ENCODE measurements at places on chromosomes 6 and 20.

DNA sequence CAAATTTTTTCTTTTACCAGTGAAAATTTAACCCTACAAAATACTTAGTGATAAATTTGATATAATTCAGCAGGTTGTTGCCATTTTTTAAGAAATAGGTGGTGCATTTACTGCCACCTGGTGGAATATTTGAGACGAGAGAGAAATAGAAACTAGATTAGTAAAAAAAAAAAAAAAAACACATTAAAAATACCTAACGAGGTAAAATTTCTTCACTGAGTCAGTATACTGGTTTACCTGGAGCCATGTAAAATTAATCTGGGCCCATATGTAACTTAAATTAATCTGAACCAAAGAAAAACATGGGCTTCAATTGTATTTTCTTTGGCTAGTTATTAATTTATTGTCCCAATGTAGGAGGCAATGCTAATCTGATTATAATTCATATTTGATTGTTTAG is 520.8 kb downstream of the EPM2A start:
- DNase-seq = peak; percentile 24

GRCh38 chr6:139166956-139167313 is 32.1 kb downstream of the HECA start:
- no peak for DNase-seq

- no peak for DNase-seq
Observed at GRCh38 chr6:117494283-117494682, 11.8 kb downstream of the DCBLD1 start.

GRCh38 chr20:819680-820322 is 13.7 kb upstream of the FAM110A start:
- no peak for DNase-seq

- no peak for DNase-seq
Observed at GRCh38 chr6:168634541-168635328, 193.8 kb downstream of the SMOC2 start.

DNA sequence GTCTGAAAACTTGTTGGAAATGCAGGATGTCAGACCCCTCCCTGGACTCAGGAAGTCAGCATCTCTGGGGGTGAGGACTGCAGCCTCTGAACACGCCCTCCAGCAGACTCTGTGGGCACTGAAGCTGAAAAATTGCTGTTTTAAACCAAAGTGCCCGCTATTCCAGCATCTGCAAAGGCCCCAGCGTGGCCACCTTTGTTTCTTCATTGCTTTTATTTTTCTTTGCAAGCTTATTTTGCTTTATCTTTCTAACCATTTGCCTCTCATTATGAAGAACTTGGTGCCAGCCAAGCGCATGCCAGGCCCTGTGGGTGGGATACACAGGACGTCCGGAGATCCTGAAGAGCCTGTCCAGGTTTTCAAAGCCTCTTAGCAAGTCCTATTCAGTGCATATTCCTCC is 203.9 kb upstream of the CST7 start:
- DNase-seq = no peak

DNA sequence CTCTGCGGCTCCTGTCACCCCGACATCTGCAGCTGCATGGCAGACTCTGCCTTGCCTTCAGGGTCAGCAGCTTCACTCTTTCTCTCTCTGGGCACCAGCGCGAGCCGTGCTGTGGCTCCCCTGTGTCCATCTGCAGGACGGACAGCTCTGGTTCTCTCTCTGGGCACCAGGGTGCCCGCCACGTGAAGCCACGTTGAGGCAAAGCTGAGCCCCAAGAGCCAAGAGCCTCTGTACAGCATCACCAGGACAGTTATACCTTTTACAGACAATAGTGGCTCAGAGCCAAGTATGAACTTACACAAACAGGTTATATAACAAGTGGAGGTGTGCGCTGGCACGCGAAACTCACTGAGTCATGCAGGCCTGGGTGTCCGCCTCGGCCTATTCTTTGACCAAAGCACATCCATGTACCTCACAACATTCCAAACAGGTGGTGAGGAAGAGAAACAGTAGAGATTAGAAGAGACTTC is 50.8 kb downstream of the FAM50B start:
- no peak for DNase-seq

DNA sequence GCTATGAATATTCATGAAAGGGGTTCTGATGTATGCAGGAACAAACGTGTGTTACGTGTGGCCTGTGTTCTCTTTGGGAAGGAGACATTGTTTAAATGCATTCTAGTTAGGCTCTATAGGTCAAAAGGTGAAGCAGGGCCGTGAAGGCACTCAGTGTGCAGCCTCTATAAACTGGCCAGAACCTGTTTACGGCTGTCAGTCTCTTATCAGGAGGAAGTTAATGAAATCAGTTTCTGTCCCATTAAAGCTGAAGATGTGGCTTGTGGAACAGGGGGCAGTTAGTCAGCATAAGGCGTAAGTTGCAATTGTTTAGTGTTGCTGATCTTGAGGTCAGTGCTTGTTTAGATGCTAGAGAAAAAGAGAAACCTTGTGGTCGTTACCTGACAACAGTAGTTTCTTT is 111.5 kb upstream of the KCNG1 start:
- no peak for DNase-seq

DNA sequence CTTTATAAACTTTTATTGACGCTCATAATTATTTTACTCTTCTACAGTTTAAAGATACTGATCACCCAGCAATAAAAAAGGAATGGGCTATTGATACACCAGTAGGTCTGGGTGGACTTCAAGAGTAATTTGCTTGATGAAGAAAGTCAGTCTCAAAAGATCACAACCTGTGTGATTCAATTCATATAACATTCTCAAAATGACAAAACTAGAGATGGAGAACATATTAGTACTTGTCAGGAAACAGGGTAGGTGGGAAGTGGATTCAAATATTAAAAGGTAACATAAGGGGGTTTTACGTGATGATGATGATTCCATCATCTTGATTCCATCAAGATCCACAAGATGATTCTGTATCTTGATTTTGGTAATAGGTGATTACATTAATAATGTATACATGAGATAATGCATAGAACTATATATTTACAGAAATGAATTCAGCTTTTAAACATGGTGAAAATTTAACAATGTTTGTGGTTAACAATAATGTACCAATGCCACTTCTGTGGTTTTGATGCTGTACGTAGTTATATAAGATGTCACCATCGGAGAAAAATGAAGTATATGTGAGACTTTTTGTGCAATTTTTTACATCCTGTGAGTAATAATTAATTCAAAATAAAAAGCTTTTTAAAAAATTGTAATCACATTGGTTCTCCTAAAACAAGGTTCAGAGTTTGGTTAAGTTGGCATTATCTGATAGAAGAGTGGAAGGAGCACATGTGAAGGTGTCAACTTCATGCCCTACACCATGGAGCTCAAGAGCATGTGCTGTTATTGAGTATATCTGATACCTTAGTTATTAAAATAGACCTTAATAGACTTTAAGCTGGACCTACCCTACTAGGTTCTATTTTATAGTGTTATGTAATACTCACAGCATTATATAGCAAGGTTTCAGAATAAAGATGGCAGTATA is 66.3 kb upstream of the DYNLRB1 start:
- DNase-seq = no peak

- DNase-seq = peak; percentile 81
Observed at GRCh38 chr6:9121549-9121948, 686.2 kb upstream of the SLC35B3 start.

DNA sequence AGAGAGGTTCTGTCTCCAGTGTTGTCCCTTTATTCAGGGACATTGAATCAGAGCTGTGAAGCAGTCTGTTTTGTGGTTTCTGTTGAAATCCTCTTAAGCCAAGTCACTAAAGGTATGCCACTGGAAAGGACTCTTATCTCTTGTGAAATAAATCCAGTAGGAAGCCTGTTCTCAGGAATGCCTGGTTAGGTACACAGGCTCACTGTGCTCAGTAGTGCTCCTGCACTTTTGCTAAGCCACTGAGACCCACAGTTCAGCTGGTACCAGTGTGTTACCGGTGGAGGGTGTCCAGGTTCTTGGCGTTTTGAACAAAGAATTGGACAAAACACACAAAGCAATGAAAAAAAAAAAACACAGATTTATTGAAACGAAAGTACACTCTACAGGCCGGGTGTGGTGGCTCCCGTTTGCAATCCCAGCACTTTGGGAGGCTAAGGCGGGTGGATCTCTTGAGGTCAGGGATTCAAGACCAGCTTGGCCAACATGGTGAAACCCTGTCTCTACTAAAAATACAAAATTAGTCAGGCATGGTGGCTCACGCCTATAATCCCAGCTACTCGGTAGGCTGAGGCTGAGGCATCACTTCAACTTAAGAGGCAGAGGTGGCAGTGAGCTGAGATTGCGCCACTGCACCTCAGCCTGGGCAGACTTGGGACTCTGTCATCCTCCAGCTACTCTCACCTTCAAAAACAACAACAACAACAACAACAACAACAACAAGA is 186.1 kb downstream of the JARID2 start:
- peak; percentile 27 for DNase-seq

DNA sequence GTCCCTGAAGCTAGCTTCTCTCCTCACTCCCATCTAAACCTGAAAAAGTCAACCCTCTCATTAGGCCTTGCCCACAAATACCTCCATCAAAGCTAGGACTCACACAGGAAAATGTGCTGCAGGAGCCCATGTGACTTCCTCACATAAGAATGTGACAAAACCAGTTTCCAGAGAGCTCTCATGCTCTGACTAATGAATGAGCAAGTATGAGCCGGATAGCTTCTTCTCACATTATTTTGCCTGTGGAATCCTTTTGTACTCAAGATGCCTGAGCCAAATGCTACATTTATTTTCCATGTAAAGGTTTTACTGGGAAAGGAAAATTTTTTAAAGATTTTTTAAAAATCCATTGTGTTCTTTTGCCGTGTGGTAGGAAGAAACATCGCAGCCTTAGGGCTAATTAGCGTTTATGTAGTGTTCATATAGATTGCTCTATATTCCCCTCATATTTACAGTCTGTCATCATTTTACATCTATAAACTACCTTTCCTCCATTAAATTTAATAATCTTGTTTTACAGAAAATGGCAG is 68.6 kb upstream of the CCN6 start:
- peak; percentile 88 for DNase-seq

DNA sequence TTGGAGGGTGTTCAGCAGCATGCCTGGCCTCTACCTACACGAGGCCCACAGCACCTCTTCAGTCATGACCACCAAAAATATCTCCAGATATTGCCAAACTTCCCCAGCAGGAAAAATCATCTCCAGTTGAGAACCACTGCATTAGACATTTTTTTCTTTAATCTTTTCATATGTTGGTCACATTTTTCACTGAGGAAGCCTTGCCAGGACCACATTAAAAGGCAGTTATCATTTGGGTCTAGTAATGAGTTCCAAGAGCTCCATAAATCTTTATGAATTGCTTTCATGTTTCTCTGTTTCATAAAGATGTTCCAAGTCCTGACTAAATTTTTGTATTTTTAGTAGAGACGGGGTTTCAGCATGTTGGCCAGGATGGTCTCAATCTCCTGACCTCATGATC is 28.8 kb downstream of the MTRES1 start:
- DNase-seq = no peak

- peak; percentile 97 for DNase-seq
Observed at GRCh38 chr6:32081168-32081990, 27.8 kb downstream of the TNXB start.

GRCh38 chr6:6915813-6916547 is 191.8 kb upstream of the RREB1 start:
- peak; percentile 49 for DNase-seq

GRCh38 chr20:14720251-14720650 is 382.8 kb upstream of the FLRT3 start:
- DNase-seq = no peak

- no peak for DNase-seq
Observed at GRCh38 chr6:90093558-90094073, 199.3 kb downstream of the GJA10 start.

GRCh38 chr6:113969888-113970804 is 802 bp downstream of the HDAC2 start:
- peak; percentile 47 for DNase-seq

GRCh38 chr6:31308050-31308844 is 36.4 kb upstream of the HLA-C start:
- DNase-seq = peak; percentile 6

DNA sequence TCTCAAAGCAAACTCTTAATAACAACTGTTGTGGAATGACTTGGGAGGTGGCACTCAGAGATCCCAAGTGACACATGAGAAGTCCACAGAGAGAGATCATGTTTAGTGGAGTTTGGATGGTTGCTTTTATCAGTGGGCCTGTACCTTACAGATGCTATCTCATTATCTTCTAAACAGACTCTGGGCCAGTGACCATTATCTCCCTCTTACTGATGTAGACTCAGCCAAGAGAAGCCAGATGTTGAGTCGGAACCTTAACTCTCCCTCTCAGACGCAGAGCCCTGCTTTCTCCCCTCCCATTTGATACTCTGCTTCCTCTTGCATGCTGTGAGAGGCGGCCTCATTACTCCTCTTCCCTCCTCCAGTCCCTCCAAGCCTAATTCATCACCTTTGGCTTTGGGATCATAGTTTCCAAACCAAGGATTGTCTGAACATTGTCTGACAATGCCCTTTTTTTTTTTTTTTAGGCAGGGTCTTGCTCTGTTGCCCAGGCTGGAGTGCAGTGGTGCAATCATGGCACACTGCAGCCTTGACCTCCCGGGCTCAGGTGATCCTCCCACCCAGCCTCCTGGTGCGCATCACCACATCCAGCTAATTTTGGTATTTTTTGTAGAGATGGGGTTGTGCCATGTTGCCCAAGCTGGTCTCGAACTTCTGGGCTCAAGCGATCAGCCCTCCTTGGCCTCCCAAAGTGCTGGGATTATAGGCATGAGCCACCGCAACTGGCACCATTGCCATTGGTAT is 4.5 kb upstream of the DDR1 start:
- DNase-seq = no peak

GRCh38 chr20:49762940-49763766 is 49.5 kb upstream of the B4GALT5 start:
- DNase-seq = no peak

DNA sequence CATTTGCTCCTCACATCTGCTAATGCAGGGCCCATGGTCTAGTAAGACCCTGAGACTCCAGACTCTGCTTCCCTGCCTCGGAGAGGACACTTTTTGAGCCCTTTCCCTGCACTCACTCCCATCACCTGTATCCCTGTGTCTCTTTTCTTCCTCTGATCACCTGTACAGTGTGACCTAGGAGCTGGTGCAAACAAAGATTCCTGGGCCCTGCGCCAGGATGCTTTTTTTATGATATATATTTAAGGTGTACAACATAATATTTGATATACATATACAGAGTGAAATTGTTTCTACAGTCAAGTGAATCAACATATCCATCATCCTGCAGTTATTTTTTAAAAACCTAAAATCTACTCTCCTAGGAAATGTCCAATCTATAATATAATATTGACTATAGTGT is 355.4 kb downstream of the MAFB start:
- DNase-seq = no peak

DNA sequence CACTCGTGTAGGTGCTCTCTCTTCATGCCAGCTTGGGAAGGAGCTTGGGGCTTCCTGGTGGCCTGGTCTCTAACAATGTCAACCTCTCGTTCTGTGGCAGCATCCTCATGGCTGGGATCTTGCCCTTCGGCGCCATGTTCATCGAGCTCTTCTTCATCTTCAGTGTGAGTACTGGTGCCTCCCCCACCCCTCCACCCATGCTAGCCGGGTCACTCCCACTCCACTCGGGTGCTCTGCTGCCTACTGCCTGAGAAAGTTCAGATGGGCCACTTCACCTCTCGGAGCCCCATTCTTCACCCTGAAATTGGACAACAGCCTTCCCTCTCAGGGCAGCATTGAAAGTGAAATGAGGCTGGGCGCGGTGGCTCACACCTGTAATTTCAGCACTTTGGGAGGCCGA is 48.8 kb downstream of the TM9SF4 start:
- DNase-seq = no peak

- no peak for DNase-seq
Observed at GRCh38 chr6:17902974-17903373, 84.5 kb downstream of the KIF13A start.

Measured in AG08395 (cell line).